SHP77 (cell line): ENCODE measurements at places on chromosomes 2 and 18.

DNA sequence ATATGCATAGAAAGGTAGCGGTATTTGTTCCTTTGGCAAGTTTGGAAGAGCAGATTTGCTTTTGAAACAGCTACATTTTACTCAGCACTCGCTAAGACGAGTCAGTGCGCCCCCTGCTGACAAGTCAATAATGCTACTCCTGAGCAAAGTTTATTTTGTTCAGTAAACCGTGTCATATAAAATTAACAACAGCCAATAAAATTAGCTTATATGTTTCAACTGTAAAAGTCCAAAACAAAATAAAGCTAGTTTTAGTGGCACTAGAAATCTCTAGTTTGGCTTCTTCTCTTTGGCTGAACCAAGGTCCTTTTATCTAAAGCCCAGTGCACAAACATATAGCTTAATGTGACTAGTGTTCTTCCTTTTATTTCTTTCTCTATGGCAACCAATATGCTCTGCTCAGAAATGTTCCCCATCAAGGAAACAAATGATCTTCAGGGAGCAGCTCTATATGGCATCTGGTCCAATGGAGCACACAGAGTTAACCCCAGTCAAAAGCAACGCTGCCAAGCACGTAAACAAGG, 4.2 kb upstream of the POU3F3 start:
- DNase-seq, result peak; percentile 49

- DNase-seq, result no peak
Observed at GRCh38 chr2:105733875-105734274, 10.8 kb upstream of the NCK2 start.

- DNase-seq, result no peak
Observed at GRCh38 chr18:5515011-5515784, 28.6 kb downstream of the EPB41L3 start.

- no peak for DNase-seq
Observed at GRCh38 chr2:102155703-102156515, 13.4 kb downstream of the IL1R1 start.

DNA sequence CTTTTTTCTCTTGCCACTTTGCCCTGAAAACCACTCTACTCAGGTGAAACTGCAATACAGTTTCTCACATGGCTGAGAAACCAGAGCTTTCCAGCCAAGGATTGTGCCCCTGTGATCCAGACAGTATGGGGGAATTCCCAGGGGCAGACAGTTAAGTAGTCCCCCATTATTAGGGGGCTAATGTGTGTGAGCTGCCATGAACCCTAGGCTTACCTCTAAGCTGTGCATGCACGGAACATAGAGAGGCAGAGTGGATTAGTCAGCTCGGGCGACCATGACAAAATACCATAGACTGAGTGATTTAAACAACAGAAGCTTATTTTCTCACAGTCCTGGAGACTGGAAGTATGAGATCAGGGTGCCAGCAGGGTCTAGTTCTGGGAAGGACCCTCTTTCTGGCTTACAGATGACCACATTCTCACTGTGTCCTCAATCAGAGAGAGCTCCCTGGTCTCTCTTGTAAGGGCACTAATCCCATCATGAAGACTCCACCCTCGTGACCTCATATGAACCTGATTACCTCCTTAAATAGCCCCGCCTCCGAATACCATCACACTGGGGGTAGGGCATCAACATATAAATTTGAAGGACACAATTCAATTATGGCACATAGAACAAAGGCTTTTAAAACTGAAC, 215.1 kb downstream of the EIPR1 start:
- DNase-seq, result no peak

DNA sequence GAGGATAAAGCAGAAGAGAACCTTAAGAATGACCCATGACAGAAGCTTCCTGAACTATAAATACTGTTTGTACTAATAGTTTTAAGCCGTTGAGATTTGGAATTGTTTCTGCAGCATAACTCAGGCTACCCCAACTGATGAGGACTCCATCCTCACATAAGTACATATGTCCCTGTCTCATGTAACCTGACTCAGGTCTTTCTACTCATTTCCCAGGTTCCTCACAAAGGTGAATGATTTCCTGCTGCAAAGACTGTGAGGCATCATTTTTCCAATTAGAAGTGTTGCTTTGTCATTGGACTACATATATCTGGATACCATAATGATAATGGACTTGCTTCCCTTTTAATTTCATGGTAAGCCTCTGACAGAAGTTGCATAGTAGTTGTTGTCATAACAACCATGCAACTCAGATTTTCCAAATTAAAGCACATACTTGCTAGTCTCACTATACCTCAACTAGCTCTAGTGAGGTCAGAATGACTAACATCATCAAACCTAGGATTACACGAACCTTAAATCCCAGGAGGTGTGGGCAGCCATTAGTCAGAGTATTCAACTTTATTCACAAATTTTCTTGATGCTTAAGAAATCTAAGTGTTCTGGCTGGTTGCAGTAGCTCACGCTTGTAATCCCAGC, 38.0 kb upstream of the NEDD4L start:
- DNase-seq, result no peak

DNA sequence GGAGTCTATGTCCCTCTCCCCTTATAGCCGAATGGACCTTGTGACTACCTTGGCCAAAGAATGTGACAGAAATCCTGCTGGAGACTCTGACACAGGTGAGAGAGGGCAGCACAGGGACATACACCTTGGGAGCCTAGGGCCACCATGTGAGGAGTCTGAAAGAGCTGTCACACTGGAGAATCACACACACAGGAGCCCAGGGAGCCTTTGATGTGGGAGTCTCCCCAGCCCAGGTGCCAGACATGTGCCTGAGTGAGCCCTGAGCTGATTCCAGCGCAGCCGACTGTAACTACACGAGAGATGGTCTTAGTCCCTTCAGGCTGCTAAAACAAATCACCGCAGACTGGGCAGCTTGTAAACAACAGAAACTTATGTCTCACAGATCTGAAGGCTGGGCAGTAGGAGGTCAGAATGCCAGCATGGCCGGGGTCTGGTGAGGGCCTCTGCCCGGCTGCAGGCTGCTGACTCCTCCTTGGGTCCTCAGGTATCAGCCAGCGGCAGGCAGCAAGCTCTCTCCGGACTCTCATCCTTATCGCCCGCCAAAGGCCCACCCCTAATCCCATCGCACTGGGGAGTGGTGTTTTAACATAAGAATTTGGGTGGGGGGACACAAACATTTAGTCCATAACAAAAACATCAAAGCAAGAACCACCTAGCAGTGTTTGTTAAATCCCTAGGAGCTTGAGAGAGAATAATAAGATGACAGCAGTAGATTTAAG, 63.8 kb upstream of the GPR45 start:
- DNase-seq, result no peak

GRCh38 chr2:200406379-200406778, 99.9 kb downstream of the SPATS2L start:
- no peak for DNase-seq

GRCh38 chr2:197704434-197705120, 592 bp upstream of the MARS2 start:
- no peak for DNase-seq

DNA sequence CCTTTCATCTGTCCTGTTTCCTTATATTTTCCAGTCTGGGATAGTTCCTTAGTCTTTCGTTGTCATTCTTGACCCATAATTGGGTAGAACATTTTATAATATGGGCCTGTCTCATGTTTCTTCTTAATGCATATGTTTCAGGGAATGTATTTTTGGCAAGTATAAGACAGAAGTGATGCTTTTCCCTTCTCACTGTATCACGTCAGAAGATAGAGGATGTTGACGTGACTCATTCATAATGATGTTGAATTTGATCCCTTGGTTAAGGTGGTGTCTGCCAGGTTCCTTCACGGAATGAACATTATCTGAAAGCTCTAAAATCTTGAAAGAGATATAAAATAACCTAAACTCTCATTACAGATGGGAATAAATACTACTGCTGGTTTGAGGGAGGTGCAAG, 18.8 kb downstream of the CDH7 start:
- DNase-seq, result no peak

DNA sequence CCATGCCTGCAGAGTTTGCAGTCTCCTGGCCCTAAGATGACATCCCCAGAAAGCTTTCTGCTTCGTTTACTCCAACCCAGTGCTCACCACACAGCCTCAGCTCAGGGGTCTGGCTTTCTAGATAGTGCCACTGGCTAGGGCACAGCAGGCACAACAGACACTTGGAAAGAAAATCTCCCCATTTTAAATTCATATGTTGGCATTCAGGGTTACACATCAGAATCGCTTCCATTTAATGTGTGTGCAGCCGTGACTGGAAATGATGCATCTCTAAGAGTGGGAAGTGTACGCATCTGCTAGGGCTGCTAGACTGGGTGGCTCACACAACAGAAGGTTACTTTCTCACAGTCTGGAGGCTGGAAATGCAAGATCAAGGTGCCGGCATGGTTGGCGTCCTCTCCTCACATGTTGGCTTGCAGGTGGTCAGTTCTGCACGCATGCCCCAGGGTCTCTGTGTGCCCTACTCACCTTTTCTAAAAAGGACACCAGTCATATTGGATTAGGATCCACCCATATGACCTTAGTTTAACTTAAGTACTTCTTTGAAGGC, 329.4 kb upstream of the RAB12 start:
- no peak for DNase-seq

GRCh38 chr2:241156971-241157441, 6.7 kb downstream of the PPP1R7 start:
- no peak for DNase-seq

DNA sequence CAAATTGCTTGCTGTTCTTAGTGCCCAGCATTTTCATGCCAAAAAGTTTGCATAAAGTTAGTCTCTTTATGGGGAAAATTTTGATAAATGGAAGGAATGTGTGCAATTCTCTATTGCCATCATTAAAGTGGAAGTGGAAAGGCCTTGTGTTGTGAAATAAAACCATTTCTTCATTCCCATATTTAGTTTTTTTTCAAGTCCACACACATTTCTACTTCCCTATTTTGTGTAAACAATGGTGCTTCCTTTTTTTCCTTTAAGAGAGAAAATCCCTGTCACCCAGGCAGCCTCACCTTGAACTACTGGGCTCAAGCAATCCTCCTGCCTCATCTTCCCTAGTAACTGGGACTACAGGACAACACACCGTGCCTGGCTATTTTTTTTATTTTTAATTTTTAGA, 42.3 kb upstream of the NCOA1 start:
- DNase-seq, result no peak

DNA sequence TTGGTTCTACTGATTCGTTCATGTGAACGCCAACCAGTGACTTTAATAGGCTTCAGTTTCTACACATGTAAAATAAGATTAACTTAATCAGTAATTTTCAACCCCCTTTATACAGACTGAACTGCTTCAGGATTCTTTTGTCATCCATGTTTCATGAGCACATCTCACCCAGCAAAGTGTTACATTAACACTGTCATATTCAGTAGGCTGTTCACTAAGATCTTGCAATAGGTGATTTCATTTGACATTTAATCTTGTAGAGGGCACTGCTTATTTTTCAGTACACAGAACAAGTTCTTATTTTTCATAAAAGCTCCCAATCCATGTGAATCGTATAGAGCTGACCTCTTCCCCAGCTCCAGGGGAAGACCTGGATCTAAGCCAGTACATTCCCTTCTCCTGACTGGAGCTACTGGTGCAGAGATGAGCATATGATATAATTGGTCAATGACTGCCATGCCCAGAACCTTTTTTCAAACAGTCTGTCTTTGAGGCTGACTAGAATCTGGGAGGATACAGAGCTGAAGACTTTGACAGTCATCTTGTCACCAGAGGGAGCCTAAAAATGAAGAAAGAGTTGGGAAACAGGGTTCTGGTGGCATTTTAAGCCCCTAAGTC, 72.2 kb upstream of the CHRNA1 start:
- no peak for DNase-seq

GRCh38 chr2:130729322-130730299, 741 bp downstream of the GPR148 start:
- no peak for DNase-seq

DNA sequence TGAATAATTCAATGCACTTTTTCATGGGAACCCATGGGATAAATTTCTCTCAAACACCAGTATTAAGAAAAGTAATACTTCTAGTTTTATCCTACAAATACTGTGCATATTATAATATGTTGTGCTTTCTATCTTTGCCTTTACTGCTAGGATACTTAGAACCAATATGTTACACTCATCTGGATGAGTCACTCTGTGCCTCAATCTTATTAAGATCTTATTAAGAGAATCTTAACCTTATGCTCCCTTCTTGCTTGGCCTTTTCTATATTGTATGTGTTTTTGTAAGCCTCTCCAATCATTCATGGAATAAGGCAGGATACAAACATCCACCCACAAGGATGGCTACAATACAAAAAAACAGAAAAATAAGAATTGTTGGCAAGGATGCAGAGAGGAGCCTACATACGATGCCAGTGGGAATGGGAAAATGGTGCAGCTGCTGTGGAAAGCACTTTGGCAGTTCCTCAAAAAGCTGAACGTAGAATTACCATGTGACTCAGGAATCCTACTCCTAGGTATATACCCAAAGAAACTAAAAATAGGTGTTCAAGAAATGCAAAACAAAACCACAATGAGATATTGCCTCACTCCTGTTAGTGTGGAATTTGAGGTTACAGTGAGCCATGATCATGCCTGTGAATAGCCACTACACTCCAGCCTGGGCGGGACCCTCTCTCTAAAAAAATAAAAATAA, 10.7 kb upstream of the TWSG1 start:
- no peak for DNase-seq

- no peak for DNase-seq
Observed at GRCh38 chr2:215692387-215693079, 256.7 kb upstream of the FN1 start.

DNA sequence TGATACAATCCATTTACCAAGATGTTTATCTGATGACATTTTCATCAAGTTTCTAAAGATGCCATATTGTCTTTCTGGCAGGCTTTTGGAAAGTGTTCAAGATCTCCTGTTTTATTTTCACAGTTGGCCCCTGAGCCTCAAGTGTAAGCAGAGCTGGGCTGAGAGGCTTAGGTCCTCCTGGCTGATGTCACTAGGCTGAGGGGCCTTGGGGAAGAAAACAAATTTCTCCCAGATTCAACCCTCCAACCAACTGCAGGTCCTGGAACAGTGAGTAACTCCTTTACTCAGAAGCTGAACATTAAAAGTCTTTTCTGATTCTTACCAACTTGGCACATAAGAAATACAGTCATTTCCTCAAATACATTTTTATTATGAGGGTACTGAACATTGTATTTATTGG, 14.9 kb upstream of the IL1RL1 start:
- no peak for DNase-seq

- DNase-seq, result peak; percentile 2
Observed at GRCh38 chr18:4450065-4450658, 4.9 kb downstream of the DLGAP1 start.

GRCh38 chr2:8406271-8406670, 275.6 kb upstream of the ID2 start:
- DNase-seq, result no peak

DNA sequence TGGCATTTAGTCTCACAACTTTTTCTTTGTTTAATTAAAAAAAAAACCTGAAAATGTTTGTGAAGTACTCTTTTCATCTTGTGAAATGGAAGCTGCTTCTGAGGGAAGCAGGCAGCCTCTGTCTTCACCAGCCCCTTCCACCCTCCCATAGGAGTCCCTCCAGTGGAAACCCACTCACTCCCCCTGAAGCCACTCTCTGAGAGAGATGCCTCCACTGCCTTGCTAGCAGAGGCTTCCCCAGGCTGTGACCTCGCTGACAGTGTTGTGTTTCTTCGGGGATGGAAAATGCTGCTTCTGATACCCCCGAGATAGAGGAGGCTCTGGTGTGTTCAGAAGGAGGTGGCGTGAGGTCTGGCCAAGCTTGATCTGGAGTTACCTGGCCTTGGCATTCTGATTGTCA, 59.9 kb downstream of the SH3RF3 start:
- DNase-seq, result no peak

- DNase-seq, result no peak
Observed at GRCh38 chr2:25419678-25420242, 78.0 kb upstream of the DNMT3A start.

GRCh38 chr2:161412346-161412745, 3.8 kb upstream of the TBR1 start:
- no peak for DNase-seq

- no peak for DNase-seq
Observed at GRCh38 chr2:73937899-73938298, 11.2 kb downstream of the DGUOK start.
